SK-N-MC (cell line): ENCODE measurements at places on chromosomes 7 and 10.

GRCh38 chr7:157403646-157404401 lies 67.0 kb downstream of the DNAJB6 start:
- DNase-seq: no peak

DNA sequence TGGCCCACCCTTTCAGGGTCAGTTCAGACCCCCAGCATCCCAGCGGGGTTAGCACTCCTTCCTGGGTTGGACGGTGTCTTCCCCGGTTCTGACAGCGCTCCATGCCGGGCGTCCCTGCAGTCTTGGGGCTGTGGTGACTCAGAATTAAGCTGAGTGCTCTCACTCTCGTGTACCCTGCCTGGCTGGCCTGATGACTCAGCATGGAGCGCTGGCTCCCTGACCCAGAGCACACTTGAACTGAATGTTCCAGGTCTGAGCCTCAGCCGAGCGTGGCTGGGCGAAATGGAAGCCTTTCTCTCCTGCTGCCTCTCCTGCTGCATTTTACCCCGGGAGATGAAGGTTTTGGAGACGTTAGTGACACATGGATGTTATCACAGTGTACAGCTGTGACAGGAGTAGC lies 7.1 kb downstream of the BAG3 start:
- no peak for DNase-seq

DNA sequence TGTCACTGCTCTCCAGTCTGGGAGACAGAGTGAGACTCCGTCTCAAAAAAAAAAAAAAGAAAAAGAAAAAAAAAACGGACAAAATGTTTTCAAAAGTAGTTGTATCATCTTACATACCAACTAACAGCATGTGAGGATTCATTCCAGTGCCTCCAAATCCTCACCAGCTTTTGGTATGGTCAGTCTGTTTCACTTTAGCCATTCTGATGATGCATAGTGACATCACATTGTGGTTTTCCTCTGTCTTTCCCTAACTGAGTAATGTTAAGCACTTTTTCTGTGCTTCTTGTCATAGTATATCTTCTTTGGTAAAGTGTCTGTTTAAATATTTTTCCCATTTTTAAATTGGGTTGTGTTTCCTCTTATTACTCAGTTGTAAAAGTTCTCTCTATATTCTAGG lies 251.4 kb upstream of the CTBP2 start:
- DNase-seq: no peak

DNA sequence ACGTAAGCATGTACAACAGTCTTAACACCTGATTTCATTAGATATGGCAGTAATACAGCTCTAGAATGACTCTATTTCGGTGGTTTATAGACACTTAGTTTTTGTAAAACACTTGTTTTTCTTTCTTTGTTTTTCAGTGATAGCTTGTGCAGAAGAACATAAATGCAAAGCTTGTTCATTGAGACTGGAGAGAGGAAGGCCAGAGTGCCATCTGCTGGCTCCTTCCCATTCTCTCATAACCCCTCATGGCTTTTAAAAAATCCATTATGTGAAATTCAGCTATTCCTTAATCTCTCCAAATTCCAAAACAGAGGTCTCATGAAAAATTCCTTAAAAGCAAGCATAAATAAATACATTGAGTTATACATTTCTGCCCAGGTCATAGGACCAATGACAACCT lies 76.3 kb downstream of the CACNB2 start:
- no peak for DNase-seq

DNA sequence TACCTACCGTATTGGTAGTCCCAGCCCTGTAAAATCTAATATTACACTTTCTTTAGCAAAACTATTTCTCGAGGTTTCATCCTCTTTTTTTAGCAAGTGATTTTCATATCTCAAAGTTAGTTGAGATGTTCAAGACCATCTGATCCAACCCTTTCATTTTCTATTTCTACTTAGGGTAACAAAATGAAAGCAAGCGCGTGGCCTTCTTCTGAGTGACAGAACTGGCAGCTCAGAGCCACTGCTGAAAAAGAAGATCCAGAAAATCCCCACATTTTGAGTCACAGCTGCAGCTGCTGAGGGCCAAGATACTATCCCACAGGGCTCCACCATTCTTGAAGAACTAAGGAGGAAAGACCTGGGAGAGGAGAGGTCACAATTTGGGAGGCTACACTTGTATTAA lies 24.8 kb upstream of the ZNF800 start:
- no peak for DNase-seq

DNA sequence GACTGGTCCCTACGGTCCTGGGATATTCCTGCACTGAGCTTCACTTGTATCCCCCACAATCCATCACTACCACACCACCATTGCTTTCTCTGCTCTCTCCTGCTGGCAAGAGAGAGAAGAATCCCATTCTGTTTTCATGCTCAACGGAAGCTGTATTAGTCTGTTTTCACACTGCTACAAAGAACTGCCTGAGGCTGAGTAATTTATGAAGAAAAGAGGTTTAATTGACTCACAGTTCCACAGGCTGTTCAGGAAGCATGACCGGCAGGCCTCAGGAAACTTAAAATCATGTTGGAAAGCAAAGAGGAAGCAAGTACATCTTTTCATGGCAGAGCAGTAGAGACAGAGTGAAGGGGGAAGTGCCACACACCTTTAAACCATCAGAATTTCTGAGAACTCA lies 260.4 kb upstream of the LYZL1 start:
- DNase-seq: no peak
